ENCODE measurements at places on chromosomes 1 and 21.
A peak's percentile ranks its signal among the peaks of the same experiment; 100 is the strongest.

DNA sequence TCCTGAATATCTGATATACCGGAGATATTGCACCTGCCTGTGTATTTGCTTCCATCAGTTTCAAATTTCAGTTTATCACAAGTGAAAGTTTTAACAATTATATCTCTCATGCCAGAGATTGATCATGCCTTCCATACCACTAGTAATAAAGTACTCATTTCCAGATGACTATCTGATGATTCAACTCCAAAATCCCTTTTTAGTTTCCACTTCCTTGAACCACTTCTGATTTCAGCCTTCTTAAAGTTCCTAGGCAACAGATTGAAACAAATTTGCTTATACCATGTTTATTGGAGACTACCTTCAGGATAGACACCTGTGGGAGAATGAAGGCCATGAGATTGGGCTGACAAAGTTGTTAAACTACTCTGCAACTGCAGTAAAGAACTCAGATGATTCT is 21.5 kb upstream of the COL11A1 start:
- DNase-seq, result no peak

GRCh38 chr1:229869687-229870086 is 197.4 kb upstream of the GALNT2 start:
- DNase-seq, result no peak

DNA sequence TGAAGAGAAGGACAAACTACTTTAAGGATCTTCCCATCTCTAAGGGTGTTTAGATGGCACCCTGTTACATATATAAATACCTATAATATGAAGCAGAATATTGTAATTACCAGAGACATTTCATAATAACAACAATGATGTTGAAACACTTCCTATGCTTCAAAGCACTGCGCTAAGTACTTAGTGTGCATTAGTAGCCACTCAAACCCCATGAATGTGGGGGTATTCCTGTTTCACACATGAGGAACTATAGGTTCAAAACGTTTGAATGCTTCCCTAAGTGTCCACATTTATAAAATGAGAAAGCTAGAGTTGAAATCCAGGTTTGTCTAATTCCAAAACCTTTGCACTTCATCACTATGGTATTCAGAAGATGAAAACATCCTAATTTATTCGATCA is 18.5 kb upstream of the OR10J5 start:
- DNase-seq, result no peak

DNA sequence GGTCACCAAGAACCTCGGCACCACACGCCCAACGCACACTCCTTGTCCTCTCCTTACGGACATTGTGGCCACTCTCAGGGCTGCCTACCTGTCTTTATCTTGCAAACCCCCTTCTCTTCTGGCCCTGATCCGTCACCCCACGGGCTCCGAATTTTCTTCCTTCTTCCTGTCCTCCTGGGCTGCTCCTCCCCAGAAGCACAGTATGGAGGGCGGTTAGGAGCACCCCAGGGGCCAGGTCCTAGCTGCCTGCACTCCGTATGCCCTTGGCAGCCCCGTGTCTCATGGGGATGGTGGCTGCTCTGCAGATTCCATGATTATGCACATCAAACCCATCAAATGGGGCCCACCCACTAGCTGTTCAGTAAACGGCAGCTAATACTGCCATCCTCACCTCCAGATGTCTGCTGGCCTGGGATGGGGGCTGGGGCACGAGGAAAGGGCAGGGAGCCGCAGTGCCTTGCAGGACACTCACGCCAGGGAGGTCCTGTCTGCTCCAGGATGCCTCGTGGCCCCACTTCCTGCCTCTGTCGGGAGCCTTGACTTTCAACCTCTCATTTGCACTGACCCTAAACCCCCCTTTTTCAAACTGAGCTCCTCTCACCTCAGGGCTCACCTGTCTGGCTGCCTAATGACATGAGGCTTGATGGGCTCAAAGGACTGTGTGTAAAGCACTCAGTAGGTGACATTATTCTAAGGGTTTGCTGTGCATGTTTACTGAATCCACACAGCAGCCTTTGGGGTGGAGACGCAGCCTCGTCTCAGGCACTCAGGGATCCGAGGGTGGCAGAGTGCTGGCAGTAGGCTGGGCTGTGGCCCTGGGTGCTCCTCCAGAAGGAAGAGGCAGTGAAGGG is 4.4 kb downstream of the TTC34 start:
- no peak for DNase-seq

GRCh38 chr1:107291987-107292386 is 151.1 kb downstream of the NTNG1 start:
- DNase-seq, result no peak

DNA sequence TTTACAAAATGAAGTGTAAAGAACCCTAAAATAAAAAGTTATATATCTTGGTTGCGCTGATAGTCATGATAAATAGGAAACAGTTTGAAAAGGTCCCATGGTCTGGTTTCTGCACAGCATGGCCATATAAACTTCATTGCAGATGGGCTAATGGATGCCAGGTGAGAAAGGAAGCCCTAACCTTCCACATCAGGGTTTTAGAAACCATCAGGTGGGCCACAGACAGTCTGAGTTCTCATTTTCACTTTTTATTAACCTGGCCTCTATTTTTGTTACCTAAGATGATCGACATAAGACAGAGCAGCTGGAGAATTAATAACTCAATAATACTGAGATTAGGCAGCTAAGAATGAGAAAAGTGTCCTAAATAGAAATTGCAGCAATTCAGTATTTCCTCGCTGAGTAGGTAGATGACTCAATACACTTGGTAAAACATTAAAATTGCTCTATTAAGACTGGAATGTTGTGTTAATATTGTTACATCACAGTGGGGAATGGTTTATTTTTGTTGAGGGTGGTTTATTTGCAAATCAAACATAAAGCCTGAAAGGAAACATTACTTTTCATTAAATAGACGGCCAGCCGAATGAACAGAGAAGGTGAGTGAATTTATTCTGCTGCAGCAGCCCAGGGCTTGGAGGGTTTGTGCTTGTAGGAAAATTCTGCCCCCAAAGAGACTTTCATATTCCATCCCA is 21.1 kb downstream of the C1orf21 start:
- no peak for DNase-seq

DNA sequence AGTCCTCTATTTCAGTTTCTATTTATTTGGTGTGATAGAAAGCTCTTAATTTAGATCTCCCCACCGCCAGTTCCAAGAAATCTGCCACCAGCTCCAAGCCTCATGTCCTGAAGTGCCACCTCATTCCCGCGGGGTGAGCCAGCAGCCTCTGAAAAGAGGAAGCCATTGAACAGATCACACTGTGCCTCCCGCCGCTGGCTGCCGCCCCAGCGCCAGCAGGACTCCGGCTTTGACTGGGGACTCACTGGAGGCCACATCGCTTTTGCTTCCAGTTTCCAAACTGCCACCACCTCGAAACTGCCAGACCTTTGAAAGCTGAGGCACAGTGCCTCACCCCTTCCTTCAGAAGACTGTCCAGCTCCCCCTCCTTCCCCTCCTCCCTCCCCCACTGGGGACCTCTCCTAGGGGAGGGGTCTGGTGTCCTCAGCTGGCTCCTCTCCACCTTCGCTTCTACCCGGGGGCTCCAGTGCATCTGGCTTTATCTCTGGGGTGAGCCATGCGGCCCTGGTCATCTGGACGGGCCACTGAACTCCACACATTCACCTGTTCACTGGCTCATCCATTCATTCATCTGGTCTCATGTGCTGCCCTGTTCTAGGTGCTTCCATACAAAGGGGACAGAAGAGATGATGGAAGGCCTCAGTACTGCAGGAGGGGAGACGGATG is 58.9 kb downstream of the VPS26C start:
- DNase-seq, result no peak

- peak; percentile 97 for DNase-seq
Observed at GRCh38 chr21:44517175-44517899, 22.7 kb downstream of the KRTAP10-1 start.

All from NCI-H2227 treated with DMSO at 0.1 percent for 48 hours (cell line).